GM23248 (cell line): ENCODE measurements at places on chromosomes 1 and 21. TPM values are rescaled to one million over a fixed set of nuclear protein-coding genes. Genes with fewer than 3 reads are reported as not detected.

APOBEC4 gene
- not detected in 2 replicates for total RNA-seq

SCYL3 gene
- 7.6 and 10.2 TPM in 2 replicates for total RNA-seq

FRRS1 gene
- 1.3 and 3.9 TPM in 2 replicates for total RNA-seq

GJB3 gene
- total RNA-seq: 0.43 TPM in 1 of 2 replicates, not detected in the other

GRCh38 chr1:160070243-160071163, 543 bp upstream of the KCNJ10 start:
- DNase-seq: peak; percentile 84

- no peak for DNase-seq
Measured at GRCh38 chr1:30981172-30981571, 72.6 kb upstream of the SDC3 start.

- no peak for DNase-seq
Measured at GRCh38 chr1:243712242-243712641, 137.8 kb downstream of the AKT3 start.

GRCh38 chr1:151992303-151993083, 1.2 kb downstream of the S100A10 start:
- peak; percentile 99 for DNase-seq

- no peak for DNase-seq
Measured at GRCh38 chr1:99601208-99601607, 44.7 kb upstream of the PALMD start.

GRCh38 chr21:28332796-28333195, 659.9 kb downstream of the LTN1 start:
- no peak for DNase-seq
